ENCODE measurements at places on chromosomes 3 and 15.

DNA sequence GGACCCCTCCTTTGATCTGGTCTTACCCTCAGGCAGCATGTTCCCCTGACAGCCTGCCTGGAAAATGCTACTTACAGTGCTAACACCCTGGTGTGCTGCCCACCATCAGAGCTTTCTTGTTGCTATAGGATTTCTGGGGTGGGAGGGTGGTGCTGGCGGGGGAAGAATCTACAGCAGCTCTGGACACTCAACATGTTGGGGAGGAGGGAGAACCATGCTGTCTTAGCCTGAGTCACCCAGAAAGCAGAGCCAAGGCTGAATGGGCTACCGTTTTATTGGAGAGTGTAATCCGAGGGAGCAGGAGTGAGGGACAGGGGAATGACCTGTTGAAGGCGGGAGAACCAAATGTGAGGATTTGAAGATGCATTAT is 45.6 kb downstream of the MFSD1 start:
- DNase-seq: no peak

DNA sequence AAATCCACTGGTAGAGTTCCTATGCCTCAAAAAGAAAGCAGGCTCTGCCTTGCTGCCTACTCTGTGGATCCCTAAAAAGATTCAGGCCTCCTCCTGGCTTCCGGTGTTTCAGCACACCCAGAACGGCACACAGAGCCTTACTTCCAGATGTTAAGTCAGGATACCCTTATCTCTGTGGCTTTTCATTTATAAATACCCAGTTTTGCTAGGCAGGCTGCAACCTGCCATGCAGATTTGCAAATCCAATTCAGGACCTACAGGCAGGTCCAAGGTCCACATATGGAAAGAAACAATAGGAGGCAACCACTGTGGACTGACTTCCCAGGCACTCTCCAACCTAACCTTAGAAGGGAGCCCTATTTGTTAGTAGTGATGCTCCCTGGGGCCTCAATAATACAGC is 30.7 kb downstream of the EFL1 start:
- DNase-seq: no peak

GRCh38 chr3:69560818-69561217 is 174.9 kb upstream of the FRMD4B start:
- no peak for DNase-seq

- DNase-seq: no peak
Observed at GRCh38 chr3:182787302-182788036, 5.8 kb upstream of the ATP11B start.

GRCh38 chr15:66692391-66692790 is 9.6 kb upstream of the SMAD6 start:
- DNase-seq: no peak

DNA sequence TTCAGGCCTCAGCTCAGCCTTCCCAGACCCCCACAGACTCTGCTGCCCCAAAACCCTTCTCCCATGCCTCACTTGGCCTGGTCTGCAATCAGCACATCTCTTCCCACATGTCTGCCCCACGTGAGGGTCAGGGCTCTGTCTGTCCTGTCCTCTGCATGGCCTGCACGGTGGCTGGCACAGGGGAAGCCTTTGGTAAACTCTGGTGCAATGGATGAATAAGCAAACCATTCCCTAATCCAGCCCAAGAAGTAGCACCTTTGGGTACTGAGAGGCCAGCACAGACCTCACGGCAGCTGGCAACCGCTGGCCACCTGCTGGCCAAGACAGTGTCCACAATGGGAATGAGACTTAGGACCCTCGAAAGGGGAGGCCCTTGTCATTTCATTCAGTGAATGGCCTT is 27.7 kb downstream of the ABTB1 start:
- DNase-seq: no peak

DNA sequence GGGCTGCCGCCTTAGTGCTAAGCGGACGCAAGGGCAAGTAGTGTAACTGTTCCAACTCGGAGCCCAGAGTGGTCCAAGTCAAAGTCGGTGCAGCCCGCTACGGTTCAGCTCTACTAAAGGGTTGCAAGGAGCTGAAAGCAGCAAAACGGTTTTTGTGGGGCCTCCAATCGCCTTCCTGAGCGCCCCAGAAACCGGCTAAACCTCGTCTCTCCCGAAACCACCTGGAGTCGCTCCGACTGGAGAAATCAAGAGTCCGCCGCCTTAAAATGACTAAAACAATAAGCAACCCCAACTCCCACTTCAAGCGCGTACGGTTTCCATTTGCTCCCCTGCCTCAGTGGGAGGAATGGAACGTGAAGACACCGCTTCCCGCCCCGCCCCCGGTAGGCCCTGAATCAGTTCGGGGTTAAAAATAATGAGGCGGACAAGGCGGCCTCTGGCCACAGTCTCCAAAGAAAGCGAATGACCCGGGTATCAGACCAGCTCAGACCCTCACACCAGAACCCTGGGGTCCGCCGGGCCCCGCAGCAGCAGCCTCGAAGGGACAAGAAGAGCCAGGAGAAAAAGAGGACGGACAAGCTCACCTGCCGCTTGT is 401 bp downstream of the SEC11A start:
- no peak for DNase-seq

DNA sequence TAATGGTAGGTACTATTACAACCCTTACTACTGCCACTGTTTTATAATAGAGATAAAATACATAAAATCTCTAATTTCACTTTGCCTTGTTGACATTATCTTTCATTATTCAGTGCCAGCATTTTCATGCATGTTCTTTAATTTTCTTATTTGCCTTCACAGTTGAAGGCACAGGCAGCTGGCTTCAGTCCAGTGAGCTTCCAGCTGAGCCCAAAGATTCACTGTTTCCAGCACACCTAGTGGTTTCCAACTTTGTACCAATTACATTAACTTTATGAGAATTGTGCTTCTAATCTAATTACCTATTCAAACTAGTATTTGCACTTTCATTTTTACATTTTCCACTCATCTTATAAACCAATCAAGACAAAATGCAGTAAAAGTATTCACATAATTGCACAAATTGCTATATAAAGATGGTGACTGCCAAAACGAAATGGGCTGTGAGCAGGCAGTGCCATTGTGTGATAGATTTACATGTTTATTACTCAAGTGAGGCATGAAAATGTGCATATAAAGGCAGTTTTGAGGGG is 228.3 kb downstream of the MFSD1 start:
- no peak for DNase-seq

- DNase-seq: no peak
Observed at GRCh38 chr15:80946576-80946975, 43.0 kb downstream of the MESD start.

GRCh38 chr3:58107597-58107996 is 99.4 kb downstream of the FLNB start:
- DNase-seq: no peak
